ENCODE measurements at places on chromosomes 6 and 20.

DNA sequence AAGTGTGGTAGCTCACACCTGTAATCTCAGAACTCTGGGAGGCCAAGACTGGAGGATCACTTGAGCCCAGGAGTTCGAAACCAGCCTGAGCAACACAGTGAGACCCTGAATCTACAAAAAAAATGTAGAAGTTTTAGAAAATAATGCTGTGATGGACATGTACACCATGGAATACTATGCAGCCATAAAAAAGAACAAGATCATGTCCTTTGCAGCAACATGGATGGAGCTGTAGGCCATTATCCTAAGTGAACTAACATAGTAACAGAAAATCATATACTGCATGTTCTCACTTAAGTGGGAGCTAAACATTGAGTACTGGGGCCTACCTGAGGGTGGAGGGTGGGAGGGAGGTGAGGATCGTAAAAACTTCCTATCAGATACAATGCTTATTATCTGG is 110.8 kb downstream of the PRND start:
- H3K36me3 ChIP-seq = no peaks in the 10 kb centered on the region
- no peak overlapping the region for H3K4me3 ChIP-seq

GRCh38 chr20:38729767-38730166 is 5.5 kb downstream of the SLC32A1 start:
- H3K4me3 ChIP-seq = no peak overlapping the region
- H3K4me1 ChIP-seq = peaks cover 3% of the 10 kb centered on the region
- no peak for DNase-seq
- no peak overlapping the region for H3K27ac ChIP-seq

DNA sequence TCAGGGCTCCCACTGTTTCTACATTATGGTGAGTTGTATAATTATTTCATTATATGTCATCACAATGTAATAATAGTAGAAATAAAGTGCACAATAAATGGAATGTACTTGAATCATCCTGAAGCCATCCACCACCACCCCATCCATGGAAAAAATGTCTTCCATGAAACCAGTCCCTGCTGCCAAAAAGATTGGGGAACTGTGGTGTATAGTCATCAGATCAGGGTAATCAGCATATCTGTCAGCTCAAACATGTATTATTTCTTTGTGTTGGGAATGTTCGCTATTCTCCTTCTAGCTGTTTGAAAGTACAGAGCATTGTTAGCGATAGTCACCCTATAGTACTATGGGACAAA is 33.8 kb upstream of the SLC22A23 start:
- H3K4me1 ChIP-seq = peaks cover 8% of the 10 kb centered on the region

GRCh38 chr6:33088258-33088930 is 12.6 kb downstream of the HLA-DPB1 start:
- no peak for DNase-seq
- H3K4me3 ChIP-seq = no peak overlapping the region
- H3K36me3 ChIP-seq = no peaks in the 10 kb centered on the region
- H3K4me1 ChIP-seq = no peaks in the 10 kb centered on the region

DNA sequence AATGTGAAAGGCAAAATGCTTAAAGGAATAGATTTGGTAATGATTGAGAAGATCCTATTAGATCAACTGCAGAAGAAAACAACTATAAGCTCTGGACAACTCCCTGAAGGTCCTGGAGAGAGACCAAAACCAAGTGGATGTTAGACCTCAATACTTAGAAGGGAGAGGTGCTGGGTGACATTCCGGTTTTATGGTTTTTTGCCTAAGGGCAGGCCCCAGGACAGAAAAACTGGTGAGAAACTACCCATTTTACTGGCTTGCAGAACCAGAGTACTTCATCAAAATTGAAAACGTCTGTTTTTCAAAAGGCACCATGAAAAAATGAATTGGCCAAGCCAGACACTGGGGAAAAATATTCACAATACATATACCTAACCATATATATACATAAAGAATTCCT is 26.3 kb downstream of the SAMHD1 start:
- no peaks in the 10 kb centered on the region for H3K27me3 ChIP-seq
- no peaks in the 10 kb centered on the region for H3K4me1 ChIP-seq
- H3K4me3 ChIP-seq = no peak overlapping the region
- H3K36me3 ChIP-seq = no peaks in the 10 kb centered on the region
- no peak overlapping the region for H3K27ac ChIP-seq

GRCh38 chr20:44057698-44058675 is 129.0 kb downstream of the JPH2 start:
- DNase-seq = peak; percentile 18
- no peaks in the 10 kb centered on the region for H3K4me1 ChIP-seq
- H3K27me3 ChIP-seq = no peaks in the 10 kb centered on the region
- H3K36me3 ChIP-seq = no peaks in the 10 kb centered on the region

DNA sequence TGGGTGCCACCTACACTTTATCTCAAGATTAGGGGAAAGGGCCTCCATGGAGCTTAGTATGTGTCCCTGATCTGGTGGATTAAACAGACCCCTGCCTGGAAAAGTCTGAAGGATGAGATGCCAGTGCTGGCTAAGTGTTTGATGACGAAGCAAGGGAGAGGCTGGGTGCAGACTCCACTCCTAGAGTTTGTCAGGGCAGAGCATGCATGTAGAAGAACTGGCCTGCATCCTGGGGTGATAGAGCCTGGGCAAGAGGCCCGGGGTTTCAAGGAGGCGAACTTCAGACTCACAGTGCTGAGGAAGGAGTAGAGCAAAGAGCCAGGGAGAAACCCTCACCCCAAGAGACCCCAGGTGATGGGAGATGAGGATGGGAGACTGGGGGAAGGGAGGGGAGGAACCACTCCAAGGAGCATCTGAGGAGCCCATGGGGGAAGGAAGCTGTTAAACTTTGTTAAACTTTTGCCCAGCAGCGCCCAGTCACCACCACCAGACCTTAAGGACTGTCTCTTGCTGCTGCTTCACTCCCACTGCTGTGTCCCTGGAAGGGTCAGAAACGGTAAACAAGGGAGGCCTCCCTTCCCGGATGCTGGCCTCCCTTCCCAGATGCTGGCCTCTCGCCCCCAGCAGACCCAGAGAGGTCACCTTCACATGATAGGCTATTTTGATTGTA is 61.6 kb downstream of the RPRD1B start:
- DNase-seq = no peak
- H3K36me3 ChIP-seq = peaks cover 5% of the 10 kb centered on the region
- no peaks in the 10 kb centered on the region for H3K27me3 ChIP-seq

DNA sequence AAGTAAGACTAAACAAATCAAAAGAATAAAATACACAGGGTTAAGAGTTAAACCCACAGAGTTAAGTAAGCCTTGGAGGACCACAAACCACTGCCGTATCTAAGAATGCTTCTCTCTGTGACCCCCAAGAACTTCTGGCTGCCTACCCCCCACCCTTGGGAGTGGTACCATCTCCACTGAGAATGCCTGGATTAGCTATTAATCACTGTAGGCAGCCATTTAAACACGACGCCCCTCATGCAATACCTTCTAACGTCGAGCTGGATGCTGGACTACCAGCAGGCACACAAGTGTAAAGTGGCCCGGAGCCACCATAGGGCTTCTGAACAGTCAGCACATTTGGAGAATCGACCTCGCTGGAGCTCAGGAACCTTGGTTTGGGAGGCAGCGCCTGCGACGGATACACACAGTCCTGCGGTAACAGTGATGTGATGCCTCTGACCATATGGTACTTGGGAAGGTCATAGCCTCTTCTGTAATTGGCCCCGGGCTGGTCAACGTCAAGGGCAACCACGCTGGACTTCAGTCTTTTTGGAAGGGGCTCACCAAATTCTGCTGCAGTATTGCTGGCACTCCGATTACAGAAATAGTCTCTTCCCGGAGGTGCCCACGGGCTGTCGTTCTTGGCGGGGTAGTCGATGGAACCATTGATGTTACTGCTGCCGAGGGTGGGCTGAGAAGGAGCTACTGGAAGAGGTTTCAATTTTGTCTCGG is 18.0 kb downstream of the ZNF217 start:
- no peak for DNase-seq
- H3K27ac ChIP-seq = no peak overlapping the region
- no peaks in the 10 kb centered on the region for H3K27me3 ChIP-seq
- peaks cover 18% of the 10 kb centered on the region for H3K4me1 ChIP-seq
- H3K4me3 ChIP-seq = no peak overlapping the region

DNA sequence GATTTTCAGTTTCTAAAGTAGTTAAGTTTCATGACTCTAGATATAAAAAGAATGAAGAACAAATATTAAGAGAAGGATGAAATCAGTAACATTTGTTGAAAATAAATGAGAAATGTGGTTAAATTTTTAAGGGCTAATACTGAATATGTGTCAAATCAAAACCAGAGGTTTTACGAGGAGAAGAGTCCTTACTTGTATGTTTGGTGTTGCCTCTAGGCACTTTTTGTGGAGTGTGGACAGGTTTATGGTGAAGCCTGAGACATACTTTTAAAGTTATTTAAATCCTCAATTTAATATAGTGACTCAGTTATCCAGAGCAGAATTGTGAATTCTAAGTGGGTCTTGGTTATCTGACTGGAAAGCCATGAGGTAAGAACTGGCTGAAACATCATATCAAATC is 68.7 kb downstream of the COL19A1 start:
- DNase-seq = no peak
- no peaks in the 10 kb centered on the region for H3K36me3 ChIP-seq
- no peaks in the 10 kb centered on the region for H3K27me3 ChIP-seq
- H3K4me1 ChIP-seq = no peaks in the 10 kb centered on the region
- H3K27ac ChIP-seq = no peak overlapping the region
- H3K4me3 ChIP-seq = no peak overlapping the region

- H3K4me1 ChIP-seq = peaks cover 28% of the 10 kb centered on the region
- no peaks in the 10 kb centered on the region for H3K27me3 ChIP-seq
These were observed 18.8 kb downstream of the TOP1 start for GRCh38 chr20:41047279-41047974.

- peak overlapping the region; percentile 88 for H3K4me3 ChIP-seq
- peaks cover 14% of the 10 kb centered on the region for H3K4me1 ChIP-seq
- H3K36me3 ChIP-seq = peaks cover 11% of the 10 kb centered on the region
- no peak for DNase-seq
- no peaks in the 10 kb centered on the region for H3K27me3 ChIP-seq
These were observed 537 bp downstream of the PRR3 start for GRCh38 chr6:30557683-30557981.

DNA sequence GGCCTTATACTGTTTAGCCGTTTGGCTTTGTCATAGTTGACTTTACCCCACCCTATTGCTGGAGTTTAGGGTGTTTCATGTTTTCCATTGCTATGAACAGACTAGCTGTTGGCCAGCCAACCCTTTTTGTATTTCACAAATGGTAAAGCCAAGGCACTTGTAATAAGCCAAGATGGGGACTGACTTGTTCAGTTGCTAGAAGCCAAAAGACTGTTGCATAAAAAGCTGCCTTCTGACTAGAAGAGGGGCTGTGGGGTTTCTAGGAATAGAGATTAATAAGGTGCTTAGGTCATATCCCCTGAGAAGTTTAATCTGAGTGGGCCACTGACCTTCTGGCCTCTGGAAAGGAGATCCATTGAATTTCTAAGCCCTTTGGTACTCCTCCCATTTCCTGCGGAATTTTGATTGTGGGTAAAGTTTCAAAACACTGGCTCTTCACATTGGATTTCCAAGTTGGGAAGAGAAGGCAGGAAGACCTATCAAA is 211.1 kb downstream of the PLCB4 start:
- no peaks in the 10 kb centered on the region for H3K4me1 ChIP-seq
- no peak overlapping the region for H3K4me3 ChIP-seq
- no peak overlapping the region for H3K27ac ChIP-seq
- no peaks in the 10 kb centered on the region for H3K36me3 ChIP-seq
- H3K27me3 ChIP-seq = no peaks in the 10 kb centered on the region

GRCh38 chr6:90285042-90285481 is 11.6 kb downstream of the BACH2 start:
- no peaks in the 10 kb centered on the region for H3K36me3 ChIP-seq
- peak overlapping the region; percentile 39 for H3K4me3 ChIP-seq
- no peaks in the 10 kb centered on the region for H3K27me3 ChIP-seq
- peak overlapping the region; percentile 92 for H3K27ac ChIP-seq
- H3K4me1 ChIP-seq = peaks cover 22% of the 10 kb centered on the region

DNA sequence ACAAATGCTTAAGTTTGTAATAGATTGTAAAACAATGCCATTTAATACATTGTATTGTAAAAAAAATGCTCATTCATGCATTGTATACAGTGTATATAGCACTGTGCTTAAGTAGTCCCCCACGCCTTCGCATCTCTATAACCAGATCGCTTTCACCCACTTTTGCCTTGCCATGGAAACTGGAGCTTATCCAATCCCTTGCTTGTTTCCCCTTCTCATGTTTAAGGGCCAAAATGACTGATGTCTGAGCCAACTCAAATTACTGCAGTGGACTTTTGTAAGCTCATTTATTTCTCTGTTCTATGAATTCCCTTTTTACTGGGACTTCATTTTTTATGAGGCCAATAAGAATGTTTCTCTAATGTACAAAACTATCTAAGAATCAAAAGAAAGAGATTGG is 730.9 kb upstream of the GJE1 start:
- H3K36me3 ChIP-seq = no peaks in the 10 kb centered on the region
- H3K27me3 ChIP-seq = no peaks in the 10 kb centered on the region
- no peaks in the 10 kb centered on the region for H3K4me1 ChIP-seq
- H3K4me3 ChIP-seq = no peak overlapping the region
- H3K27ac ChIP-seq = no peak overlapping the region

DNA sequence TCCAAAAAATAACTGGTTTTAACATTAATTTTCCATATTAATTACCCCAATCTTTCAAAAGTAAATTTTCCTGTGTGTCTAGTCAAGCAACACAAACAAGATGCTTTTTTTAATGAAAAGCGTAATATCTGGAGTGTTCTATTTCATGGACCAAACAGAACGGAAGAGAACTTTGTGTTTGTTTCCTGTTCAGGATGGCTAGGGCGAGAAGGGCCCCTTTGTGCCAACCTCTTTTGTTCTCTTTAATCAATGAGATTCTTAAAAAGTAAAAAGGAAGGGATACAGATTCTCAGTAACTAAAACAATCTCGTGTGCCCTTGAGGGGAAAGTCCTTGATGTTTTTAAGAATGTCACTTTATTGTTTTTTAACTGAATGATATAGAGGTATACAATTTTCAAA is 55.7 kb downstream of the GNAS start:
- H3K4me1 ChIP-seq = peaks cover 23% of the 10 kb centered on the region
- peaks cover 79% of the 10 kb centered on the region for H3K36me3 ChIP-seq
- H3K27me3 ChIP-seq = no peaks in the 10 kb centered on the region
- H3K4me3 ChIP-seq = peak overlapping the region; percentile 9

DNA sequence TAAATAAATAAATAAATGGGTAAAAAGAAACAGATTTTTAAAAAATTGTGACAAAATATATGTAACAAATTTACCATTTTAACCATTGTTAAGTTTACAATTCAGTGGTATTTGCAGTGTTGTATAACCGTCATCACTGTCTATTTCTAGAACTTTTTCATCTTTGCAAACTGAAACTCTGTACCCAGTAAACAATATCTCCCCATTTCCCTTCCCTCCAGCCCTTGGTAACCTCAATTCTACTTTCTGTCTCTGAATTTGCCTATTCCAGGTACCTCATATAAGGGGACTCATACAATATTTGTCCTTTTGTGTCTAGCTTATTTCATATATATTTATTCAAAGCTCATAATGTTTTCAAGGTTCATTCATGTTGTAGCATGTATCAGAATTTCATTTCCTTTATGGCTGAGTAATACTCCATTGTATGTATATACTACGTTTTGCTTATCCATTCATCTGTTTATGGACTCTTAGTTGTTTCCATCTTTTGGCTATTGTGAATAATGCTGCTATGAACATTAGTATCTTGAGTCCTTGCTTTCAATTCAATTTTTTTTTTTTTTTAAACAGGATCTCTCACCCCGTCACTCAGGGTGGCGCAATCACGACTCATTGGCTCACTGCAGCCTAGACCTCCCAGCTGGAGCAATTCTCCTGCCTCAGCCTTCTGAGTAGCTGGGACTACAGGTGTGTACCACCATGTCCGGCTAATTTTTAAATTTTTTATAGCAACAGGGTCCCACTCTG is 8.9 kb downstream of the MANBAL start:
- H3K4me1 ChIP-seq = peaks cover 41% of the 10 kb centered on the region
- peaks cover 15% of the 10 kb centered on the region for H3K36me3 ChIP-seq
- H3K27me3 ChIP-seq = no peaks in the 10 kb centered on the region
- H3K27ac ChIP-seq = no peak overlapping the region
- no peak overlapping the region for H3K4me3 ChIP-seq
- no peak for DNase-seq
